ENCODE measurements at places on chromosomes 4 and X.
A peak's percentile ranks its signal among the peaks of the same experiment; 100 is the strongest.

- DNase-seq, result no peak
These were observed 858 bp downstream of the DMP1 start for GRCh38 chr4:87650938-87651337.

- DNase-seq, result no peak
These were observed 33.3 kb downstream of the CORIN start for GRCh38 chr4:47804598-47804997.

- peak; percentile 42 for DNase-seq
These were observed 242.1 kb downstream of the ADAMTS3 start for GRCh38 chr4:72326692-72327632.

DNA sequence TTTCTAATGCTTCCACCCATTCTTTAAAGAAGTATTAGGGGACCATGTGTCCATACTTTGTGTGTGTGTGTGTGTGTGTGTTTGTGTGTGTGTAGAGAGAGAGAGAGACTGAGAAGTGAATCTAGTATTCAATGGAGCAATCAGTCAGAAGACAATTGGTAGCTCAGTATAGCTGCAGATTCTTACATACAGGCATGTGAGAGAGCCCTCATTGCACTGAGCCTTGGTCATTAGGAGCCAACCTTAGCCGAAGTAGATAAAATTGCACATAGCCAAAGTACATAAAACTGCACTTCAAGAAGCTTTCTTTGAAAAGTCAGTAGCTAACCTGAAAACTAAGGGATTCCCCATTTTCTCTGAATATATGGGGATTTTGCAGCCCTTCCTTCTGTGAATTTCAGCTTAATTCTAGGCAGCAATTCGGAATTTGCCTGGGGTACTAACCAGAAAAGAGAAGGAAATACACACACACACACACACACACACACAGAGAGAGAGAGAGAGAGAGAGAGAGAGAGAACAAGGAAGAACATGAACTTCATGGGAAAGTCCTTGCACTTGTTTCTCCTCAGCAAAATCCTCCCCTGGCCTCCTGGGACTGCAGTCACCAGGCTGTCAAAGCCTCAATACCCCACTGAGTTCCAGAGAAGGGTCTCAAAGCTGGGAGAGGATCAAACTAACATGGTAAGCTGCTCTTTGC lies 1.7 kb upstream of the PRDM8 start:
- DNase-seq, result no peak

DNA sequence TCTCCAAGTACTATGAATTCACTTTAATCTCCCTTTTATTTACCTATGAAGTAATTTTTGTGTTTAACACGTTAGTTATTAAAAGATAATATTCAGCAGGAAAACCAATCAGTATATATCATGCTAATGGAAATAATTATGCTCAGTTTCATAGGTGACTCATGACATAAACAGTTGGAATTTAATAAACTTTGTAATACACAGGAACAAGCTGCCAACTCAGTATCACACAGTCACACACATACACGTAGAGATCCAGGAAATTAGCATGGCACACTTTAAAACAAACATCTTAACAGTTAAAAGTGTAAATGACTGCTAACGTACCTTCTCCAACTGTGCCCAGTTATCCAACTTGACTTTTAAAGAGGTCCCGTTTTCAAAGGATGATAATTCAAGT lies 2.3 kb downstream of the SPATA4 start:
- peak; percentile 60 for DNase-seq

DNA sequence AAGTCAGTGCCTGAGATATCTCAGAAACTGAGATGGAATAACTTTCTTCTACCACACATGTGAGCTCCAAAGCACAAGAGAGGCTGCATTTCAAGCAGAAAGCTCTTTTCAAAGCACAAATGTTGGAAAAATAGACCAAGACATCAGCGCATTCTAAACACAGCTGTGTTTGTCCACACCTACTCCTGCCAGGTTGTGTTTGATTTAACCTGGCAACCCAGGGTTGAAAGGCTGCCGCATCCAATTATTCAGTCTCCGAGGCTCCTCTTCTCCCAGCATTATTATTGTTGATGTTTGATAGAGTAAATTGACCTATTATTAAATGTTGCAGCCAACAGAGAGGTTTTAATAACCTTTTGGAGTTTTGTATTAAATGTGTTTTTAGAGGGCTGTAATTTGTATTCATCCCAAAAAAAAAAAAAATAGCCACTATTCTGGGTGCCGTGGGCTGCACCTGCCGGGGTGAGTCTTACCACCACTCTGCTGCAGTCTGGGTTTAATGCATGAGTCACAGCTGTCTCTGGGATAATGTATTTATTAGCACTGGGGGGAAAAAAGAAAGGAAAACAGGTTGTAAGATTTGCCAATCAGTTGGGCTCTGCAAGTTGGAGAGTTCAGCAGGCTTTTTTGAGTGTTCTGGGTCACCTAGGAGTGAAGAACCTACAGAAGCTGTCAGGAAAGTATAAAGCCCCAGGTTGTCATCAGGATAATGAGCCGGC lies 105.2 kb upstream of the NOCT start:
- DNase-seq, result peak; percentile 69
